A549 (cell line): ENCODE measurements at places on chromosomes 7 and 10.

GRCh38 chr10:91664426-91664825, 31.6 kb upstream of the PPP1R3C start:
- DNase-seq, result no peak

DNA sequence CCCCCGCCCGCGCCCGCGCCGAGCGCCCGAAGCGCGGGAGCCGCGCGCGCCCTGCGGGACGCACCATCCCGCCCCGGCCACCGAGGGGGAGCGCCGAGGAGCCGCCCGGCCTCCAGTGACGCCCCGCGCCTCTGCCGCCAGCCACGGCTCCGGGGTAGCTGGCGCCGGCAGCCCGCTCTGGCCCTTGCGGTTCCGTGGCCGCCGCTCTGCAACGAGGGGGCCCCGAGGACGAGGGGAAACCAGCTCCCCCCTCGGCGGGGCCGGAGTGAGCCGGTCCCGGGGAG, at the start of gene PAXIP1:
PAXIP1 (minus strand) TSS at position 33 of the 284 bp plus-strand sequence. CDS start 195 bp downstream, outside the sequence.
- no peak for DNase-seq

DNA sequence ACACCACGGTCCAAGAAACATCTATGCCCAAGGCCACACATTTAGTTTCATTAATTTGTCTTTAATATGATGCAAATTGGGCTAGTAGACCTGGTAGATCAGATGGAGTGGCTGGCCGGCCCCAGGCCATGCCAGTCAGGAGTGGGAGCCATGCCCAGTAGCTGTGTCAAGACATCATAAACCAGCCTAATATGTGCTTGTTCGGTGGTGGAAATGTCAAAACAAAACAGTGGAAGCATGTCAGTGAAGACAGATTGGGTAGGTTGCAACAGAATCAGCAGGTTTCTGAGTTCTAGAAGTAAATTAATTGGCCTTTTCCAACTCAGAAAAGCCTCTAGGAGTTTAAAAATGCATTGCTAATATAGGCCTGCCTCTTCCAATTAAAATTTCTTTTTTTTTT, 124.7 kb downstream of the NRP1 start:
- no peak for DNase-seq

DNA sequence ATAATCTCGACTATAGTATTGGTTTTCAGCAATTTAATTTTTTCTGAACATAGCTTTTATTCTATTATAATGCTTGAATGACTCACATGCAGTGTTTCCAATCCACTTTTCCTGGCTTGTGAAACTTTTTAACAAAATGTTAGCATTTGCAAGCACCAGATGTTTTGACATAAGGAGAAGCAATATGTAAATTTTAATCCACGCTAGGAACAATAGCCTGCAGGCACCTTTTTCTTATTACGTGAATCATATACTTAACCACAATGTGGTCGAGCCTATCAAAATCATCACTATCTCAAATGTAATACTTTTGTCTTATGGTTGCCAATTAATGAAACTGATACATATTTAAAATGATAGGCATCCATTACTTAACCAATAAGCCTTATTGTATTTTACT, 97.1 kb downstream of the TFEC start:
- no peak for DNase-seq

DNA sequence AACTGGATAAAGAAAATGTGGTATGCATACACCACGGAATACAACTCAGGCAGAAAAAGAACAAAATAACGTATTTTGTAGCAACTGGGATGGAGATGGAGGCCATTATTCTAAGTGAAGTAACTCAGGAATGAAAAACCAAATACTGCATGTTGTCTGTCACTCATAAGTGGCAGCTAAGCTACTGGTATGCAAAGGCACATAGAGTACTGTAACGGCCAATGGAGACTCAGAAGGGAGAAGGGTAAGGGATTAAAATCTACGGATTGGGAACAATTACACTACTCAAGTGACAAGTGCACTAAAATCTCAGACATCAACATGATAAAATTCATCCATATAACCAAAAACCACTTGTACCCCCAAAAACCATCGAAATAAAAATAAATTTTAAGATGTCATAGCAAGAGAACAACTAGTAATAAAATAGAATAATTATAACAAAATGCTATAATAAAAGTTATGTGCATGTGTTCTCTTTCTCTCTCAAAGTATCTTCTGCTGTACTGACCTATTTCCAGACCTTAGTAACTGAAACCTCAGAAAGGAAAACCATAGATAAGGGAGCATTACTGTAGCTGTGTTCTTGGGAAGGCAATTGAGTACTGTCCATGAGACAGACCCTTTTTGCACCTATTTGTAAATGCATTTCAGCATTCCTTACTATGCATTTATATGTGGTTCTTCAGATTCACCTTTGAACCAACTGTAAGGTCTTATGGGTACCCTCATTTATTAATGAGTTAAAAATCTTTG, 6.7 kb upstream of the NEBL start:
- no peak for DNase-seq

- no peak for DNase-seq
These were observed 283.8 kb downstream of the CDK14 start for GRCh38 chr7:90879924-90880323.
